ENCODE measurements at places on chromosomes 5 and 9.
A peak's percentile ranks its signal among the peaks of the same experiment; 100 is the strongest.

GRCh38 chr9:77251050-77251449, 73.7 kb downstream of the VPS13A start:
- no peak for DNase-seq

- no peak for DNase-seq
Observed at GRCh38 chr9:5188060-5188984, 2.9 kb upstream of the INSL6 start.

- no peak for DNase-seq
Observed at GRCh38 chr9:27369591-27369990, 72.6 kb upstream of the EQTN start.

- DNase-seq, result no peak
Observed at GRCh38 chr9:69874301-69875060, 53.9 kb downstream of the CFAP95 start.

GRCh38 chr9:6051511-6051950, 36.1 kb upstream of the RANBP6 start:
- no peak for DNase-seq

- DNase-seq, result no peak
Observed at GRCh38 chr9:114004221-114004716, 73.8 kb downstream of the AMBP start.

DNA sequence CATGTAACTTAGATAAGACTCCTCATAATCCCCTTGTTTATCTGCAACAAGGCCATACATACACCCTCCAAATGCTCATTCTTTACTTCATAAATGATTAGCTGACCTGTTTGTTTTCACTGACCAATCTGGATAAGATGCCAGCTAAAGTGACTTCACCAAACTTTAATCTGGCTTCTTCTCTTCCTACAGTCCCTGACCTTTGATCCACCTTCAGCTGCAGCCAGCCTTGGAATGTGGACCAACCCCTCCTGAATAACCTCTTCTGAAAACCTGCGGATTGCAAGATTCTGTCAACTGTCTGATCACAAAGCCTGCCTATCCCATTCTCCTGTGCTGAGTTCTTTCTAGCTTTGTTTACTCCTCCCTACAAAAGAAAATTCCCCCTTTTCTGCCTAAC, 476.8 kb downstream of the LRRC70 start:
- DNase-seq, result no peak

DNA sequence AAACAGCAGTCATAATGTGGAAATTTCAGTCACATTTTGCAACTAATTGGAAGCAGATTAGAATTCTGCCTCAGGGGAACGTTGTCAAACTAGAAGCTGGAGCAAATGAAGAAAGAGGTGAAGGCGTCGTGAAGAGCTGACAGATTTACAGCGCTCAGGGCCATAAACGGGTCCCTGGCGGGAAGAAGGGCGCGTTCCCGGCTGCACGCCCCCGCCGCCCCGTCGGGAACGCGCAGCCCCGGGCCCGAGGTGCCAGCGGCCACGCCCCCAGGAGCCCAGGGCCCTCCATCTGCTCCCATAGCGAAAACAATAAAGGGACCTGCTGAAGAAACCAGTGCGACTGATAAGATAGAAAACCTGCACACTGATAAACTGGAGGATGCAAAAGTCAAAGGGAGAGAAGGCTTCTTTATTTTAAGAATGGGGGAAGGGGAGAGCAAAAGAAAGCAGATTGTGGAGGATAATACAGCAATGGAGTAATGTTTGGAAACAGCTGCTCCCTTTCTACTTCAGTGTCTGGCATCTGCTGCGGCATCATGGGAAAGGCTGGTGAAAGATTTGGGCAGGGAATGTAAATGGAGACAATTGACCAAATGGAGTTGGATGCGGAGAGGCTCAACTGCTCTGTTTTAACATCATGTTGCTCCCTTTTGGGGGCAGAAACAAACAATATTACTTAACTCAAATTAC, 11.1 kb downstream of the ZNF608 start:
- DNase-seq, result no peak

- no peak for DNase-seq
Observed at GRCh38 chr5:166671811-166672210, 1619.6 kb upstream of the WWC1 start.

GRCh38 chr9:26439061-26439624, 453.5 kb downstream of the CAAP1 start:
- no peak for DNase-seq

- peak; percentile 39 for DNase-seq
Observed at GRCh38 chr5:37774912-37775483, 64.8 kb downstream of the GDNF start.

DNA sequence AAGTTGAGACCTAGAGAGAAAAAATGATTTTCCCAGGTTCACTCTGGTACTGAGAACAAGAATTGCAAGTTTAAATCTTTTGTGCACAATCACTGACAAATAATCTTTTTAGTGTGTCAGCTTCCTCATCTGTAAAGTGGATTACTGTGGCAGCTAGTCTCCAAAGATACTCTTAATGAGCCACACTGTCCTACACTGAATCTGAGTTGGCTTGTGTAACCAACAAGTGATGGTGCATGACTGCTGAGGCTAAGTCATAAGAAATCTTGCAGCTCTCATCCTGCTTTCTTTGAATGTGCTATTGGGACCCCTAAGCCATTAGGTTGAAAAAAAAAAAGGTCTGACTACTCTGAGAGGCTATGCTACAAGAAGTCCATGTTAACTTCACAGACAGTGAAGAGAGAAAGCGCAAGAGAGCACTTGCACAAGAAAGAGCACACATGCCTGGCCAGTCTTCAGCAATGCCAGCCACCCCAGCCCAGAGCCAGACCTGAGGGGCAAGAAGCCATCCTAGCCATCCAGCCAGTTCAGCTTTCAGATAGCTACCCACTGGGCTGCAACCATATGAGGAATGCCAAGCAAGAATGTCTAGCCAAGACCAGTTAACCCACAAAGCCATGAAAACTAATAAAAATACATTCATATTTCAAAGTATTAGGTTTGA, 419.4 kb downstream of the RAB3C start:
- DNase-seq, result no peak

- no peak for DNase-seq
Observed at GRCh38 chr5:38758774-38759600, 86.8 kb upstream of the OSMR start.

DNA sequence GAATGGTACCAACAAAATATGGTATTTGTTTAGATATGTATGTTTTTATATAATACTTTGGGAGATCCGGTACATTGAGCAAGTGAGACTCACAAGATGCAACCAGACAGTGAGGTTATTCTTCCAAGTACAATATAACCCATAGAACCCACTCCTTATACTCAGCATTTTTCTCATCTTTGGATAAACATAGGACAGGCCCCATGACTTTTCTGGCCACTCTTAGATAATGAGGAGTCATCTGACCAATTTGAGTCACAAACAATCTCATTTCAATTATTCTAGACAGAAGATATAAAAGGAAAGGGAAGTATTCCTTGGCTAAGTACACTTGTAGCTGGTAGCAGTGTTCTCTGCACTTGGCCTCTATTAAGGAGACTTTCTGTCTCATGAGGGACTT, 150.2 kb downstream of the SGCD start:
- DNase-seq, result no peak

Measured in activated CD4-positive, alpha-beta T cell treated with anti-CD3 and anti-CD28 coated beads, Interleukin-10, Interleukin-2, amounts not matched to agents 100 ng/mL and 50 ng/mL, durations not matched to agents 16 hours and 8 hours (primary cell).